Type B pancreatic cell (in vitro differentiated cells): ENCODE measurements at places on chromosomes 2 and 18. TPM values are rescaled to one million over a fixed set of nuclear protein-coding genes. Genes with fewer than 3 reads are reported as not detected.
A peak's percentile ranks its signal among the peaks of the same experiment; 100 is the strongest.

DNA sequence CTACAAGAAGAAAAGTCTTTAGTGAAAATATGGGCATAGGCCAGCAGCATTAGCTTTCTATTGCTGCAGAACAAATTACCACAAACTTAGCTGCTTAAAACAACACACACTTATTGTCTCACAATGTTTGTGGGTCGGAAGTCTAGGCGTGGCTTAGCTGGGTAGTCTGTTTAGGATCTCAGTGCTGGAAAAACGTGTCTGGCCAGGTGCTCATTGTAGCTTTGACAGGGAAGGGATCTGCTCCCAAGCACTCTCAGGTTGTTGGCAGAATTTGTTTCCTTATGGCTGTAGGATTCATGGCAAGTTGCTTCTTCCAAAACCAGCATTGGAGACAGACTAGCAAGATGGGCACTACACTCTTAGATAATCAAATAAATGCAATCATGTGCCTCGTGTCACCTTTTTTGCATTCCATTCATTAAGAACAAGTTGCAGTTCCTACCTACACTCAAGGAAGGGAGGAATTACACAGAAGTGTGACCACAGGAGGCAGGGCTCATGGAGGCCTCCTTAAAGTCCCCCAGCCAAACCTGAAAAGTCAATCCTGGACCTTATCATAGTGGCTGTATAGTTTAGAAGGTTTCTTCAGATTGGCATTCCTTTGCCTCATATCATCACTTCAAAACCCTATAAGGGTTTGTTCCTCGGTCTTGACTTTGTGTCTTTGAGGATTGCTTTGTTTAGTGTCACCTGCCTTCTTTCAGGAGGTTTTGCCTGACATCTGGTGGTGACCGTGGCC, 17.3 kb downstream of the MRPL30 start:
- peak overlapping the region; percentile 80 for H3K27ac ChIP-seq
- H3K36me3 ChIP-seq = peaks cover 23% of the 10 kb centered on the region
- no peaks in the 10 kb centered on the region for H3K4me1 ChIP-seq
- peak overlapping the region; percentile 17 for H3K4me3 ChIP-seq

GRCh38 chr2:2318949-2319348, 12.1 kb downstream of the MYT1L start:
- no peak for DNase-seq
- H3K27ac ChIP-seq = no peak overlapping the region
- H3K27me3 ChIP-seq = peaks cover 22% of the 10 kb centered on the region
- no peak overlapping the region for H3K4me3 ChIP-seq
- no peaks in the 10 kb centered on the region for H3K36me3 ChIP-seq
- no peaks in the 10 kb centered on the region for H3K4me1 ChIP-seq

- no peaks in the 10 kb centered on the region for H3K36me3 ChIP-seq
- peaks cover 7% of the 10 kb centered on the region for H3K27me3 ChIP-seq
- no peak for DNase-seq
- H3K4me3 ChIP-seq = no peak overlapping the region
- peaks cover 8% of the 10 kb centered on the region for H3K4me1 ChIP-seq
These were observed 102.0 kb upstream of the TMEM200C start for GRCh38 chr18:5997361-5997760.

DNA sequence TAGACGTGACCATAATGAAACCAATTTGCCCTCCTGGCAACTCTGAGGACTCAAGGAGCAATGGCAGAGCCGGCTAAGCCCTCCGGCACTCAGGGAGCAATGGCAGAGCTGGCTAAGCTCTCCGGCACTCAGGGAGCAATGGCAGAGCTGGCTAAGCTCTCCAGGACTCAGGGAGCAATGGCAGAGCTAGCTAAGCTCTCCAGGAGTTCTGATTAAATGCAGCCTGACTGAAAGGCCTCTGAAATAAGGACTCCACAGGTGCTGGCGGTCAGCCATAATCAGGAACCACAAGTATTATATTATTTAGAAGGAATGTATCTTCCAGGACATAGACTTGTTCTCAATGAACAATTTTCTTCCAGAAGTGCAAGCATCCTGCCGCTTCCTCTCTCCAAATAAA, 65.2 kb downstream of the C2orf76 start:
- no peaks in the 10 kb centered on the region for H3K36me3 ChIP-seq
- no peaks in the 10 kb centered on the region for H3K4me1 ChIP-seq
- no peak for DNase-seq
- H3K4me3 ChIP-seq = no peak overlapping the region
- no peaks in the 10 kb centered on the region for H3K27me3 ChIP-seq
- H3K27ac ChIP-seq = no peak overlapping the region

Gene NOSTRIN
- total RNA-seq = 2.4 and 2.5 TPM in 2 replicates

- DNase-seq = peak; percentile 71
- H3K4me3 ChIP-seq = peak overlapping the region; percentile 99
These were observed 748 bp downstream of the FMNL2 start for GRCh38 chr2:152335726-152336118.

- peaks cover 17% of the 10 kb centered on the region for H3K36me3 ChIP-seq
- no peaks in the 10 kb centered on the region for H3K4me1 ChIP-seq
- no peak for DNase-seq
These were observed 41.0 kb downstream of the DTNB start for GRCh38 chr2:25632396-25632795.

Gene RABL2A
- total RNA-seq = 30.7 and 47.0 TPM in 2 replicates

DNA sequence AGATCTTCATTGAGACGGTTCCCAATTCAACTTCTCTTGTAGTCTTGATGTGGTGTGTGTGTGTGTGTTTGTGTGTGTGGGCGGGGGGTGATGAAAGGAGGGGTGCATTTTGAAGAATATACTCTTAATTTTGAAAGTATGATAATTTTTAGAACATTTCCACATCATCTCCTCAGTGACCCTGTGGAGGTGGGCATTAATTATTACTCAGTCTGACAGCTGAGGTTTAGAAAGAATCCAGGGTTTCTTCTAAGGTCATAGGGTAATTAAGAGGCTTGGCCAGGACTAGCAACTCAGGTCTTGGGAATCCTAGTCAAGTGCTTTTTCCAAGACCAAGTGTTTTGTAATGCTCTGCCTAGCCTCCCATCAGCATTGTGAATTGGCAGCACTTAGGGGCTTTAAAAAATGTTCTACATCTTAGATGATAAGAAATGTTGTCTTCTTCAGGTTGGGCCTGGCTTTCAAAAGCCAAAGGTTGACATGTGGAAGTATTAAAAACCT, 100.5 kb downstream of the SPTBN1 start:
- no peaks in the 10 kb centered on the region for H3K27me3 ChIP-seq
- DNase-seq = no peak
- H3K36me3 ChIP-seq = no peaks in the 10 kb centered on the region

GRCh38 chr2:164069540-164069939, 333.7 kb upstream of the FIGN start:
- H3K4me3 ChIP-seq = no peak overlapping the region
- peaks cover 21% of the 10 kb centered on the region for H3K4me1 ChIP-seq
- H3K27me3 ChIP-seq = peaks cover 9% of the 10 kb centered on the region
- no peak overlapping the region for H3K27ac ChIP-seq
- no peaks in the 10 kb centered on the region for H3K36me3 ChIP-seq

Gene LCT
- total RNA-seq = 2.8 and 7.2 TPM in 2 replicates

Gene PLEK
- not detected in 2 replicates for total RNA-seq

GRCh38 chr2:188607501-188607900, 315.8 kb downstream of the GULP1 start:
- no peak for DNase-seq
- no peaks in the 10 kb centered on the region for H3K27me3 ChIP-seq
- no peak overlapping the region for H3K27ac ChIP-seq
- no peaks in the 10 kb centered on the region for H3K36me3 ChIP-seq
- no peak overlapping the region for H3K4me3 ChIP-seq
- peaks cover 14% of the 10 kb centered on the region for H3K4me1 ChIP-seq

DNA sequence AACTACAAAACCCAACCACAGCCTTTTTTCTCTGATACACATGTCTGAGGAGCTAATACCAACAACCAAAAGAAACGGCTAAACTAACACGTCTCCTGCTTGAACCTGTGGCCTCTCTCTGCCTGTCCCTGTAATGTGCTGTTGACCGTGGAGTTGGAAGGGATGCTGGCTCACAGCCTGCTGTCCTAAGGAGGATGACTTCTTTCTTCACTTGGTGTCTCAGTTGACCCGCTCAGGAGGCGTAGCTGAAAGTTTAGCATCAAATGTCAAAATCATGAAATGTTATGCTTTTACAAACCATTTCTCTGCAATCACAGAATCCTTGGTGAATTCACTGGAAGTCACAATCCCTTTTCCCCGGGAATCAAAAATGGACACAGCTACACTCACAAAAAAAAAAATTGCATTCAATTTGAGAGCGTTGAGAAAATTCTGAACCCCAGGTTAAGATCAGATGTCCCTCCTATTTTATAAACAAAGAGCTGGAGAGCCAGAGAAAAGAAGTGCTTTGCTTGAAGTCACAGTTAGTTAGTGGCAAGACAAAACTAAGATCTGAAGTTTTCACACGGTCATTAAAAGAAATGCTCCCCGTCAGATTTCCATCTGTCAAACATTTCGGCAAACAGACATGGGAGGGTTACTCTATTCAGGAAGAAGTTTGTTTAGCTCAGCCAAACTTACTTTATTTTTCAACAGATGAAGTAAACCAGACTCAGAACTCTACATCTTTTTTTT, 74.3 kb downstream of the IRS1 start:
- H3K27me3 ChIP-seq = no peaks in the 10 kb centered on the region
- H3K36me3 ChIP-seq = no peaks in the 10 kb centered on the region
- peak overlapping the region; percentile 78 for H3K27ac ChIP-seq
- H3K4me3 ChIP-seq = peak overlapping the region; percentile 46
- DNase-seq = no peak

- H3K27ac ChIP-seq = no peak overlapping the region
- H3K27me3 ChIP-seq = no peaks in the 10 kb centered on the region
- no peak overlapping the region for H3K4me3 ChIP-seq
- DNase-seq = no peak
These were observed 191.0 kb downstream of the ARL4C start for GRCh38 chr2:234305846-234306245.

- H3K36me3 ChIP-seq = peaks cover 4% of the 10 kb centered on the region
- peak overlapping the region; percentile 79 for H3K27ac ChIP-seq
- DNase-seq = no peak
- peaks cover 46% of the 10 kb centered on the region for H3K4me1 ChIP-seq
- peaks cover 9% of the 10 kb centered on the region for H3K27me3 ChIP-seq
- peak overlapping the region; percentile 90 for H3K4me3 ChIP-seq
These were observed 631 bp downstream of the GYPC start for GRCh38 chr2:126656431-126657147.

DNA sequence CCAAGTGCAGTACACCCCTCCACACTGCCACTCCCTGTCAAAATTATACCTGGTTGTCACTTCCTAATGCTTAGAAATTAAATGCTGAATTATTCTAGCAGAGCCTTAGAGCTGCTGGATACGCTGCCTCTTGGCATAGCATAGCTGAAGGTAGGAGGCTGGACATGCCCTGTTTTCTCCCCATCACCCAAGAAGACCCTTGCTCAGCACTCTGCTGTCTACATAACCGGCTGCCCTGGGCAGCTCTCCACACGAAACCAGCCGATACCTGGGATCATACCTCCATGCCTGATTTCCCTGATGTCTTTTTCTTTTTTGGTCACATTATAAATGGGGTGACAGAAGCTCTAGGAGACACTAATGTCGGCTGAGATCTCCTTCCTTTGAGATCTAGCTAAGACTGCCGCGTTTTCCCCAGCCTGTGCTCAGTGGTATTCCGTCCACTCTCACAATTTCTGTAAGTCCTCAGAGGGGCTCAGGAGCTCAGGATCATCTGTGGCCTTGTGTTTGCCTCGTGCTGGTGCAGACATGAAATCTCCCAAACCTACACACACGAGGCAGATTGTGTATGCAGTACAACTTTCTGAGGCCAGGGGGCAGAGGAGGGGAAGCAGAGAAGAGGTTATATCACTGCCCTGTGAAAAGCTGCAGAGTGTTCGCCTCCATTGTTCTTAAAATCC, 13.5 kb upstream of the ZAP70 start:
- no peaks in the 10 kb centered on the region for H3K27me3 ChIP-seq
- H3K27ac ChIP-seq = peak overlapping the region; percentile 63
- H3K36me3 ChIP-seq = no peaks in the 10 kb centered on the region

Gene CENPA
- total RNA-seq = 9.0 and 24.7 TPM in 2 replicates

GRCh38 chr2:217099561-217099960, 239.7 kb upstream of the TNP1 start:
- H3K27me3 ChIP-seq = peaks cover 8% of the 10 kb centered on the region
- H3K4me1 ChIP-seq = no peaks in the 10 kb centered on the region
- no peaks in the 10 kb centered on the region for H3K36me3 ChIP-seq
- DNase-seq = no peak

- no peak for DNase-seq
- no peak overlapping the region for H3K27ac ChIP-seq
- no peaks in the 10 kb centered on the region for H3K4me1 ChIP-seq
- no peaks in the 10 kb centered on the region for H3K27me3 ChIP-seq
These were observed 14.9 kb downstream of the TYW5 start for GRCh38 chr2:199940373-199940772.

- H3K27ac ChIP-seq = no peak overlapping the region
- H3K27me3 ChIP-seq = no peaks in the 10 kb centered on the region
- no peak for DNase-seq
- no peaks in the 10 kb centered on the region for H3K4me1 ChIP-seq
These were observed 8.4 kb upstream of the CABYR start for GRCh38 chr18:24130494-24130893.

- no peak overlapping the region for H3K27ac ChIP-seq
- no peak for DNase-seq
- H3K4me3 ChIP-seq = no peak overlapping the region
These were observed 37.9 kb downstream of the SEMA4F start for GRCh38 chr2:74691929-74692328.

Gene REG3A
- total RNA-seq = 0.95 and 4.0 TPM in 2 replicates

Gene SAG
- total RNA-seq = 0.43 TPM in 1 of 2 replicates, not detected in the other

DNA sequence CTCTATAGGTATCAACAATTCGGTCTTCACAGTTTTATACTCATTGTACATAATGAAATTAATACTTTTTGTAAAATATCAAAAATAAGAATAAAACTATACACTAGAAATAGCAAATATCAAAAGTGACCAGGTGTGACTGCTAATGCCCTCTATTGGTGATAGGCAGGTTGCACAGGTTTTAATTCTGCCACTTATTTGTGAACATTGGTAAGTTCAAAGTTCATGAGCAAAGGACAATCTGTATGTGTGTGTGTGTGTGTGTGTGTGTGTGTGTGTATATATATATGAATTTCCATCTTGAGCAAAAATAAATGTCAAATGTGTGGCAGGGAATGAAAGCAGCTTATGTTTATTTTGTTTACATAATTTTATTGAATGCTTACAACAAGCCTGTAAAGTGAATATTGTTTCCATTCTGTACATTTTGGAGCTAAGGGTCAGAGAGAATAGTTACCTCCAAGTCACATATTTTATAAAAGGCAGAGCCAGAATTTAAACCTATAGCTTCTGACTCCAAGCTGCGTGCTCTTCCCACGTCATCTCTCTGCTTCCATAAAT, 537.4 kb downstream of the CPS1 start:
- H3K27ac ChIP-seq = no peak overlapping the region
- no peaks in the 10 kb centered on the region for H3K27me3 ChIP-seq
- no peaks in the 10 kb centered on the region for H3K36me3 ChIP-seq
- no peak for DNase-seq
- H3K4me3 ChIP-seq = no peak overlapping the region

Gene COL3A1
- 282 and 1,124 TPM in 2 replicates for total RNA-seq

- no peak overlapping the region for H3K27ac ChIP-seq
- H3K36me3 ChIP-seq = no peaks in the 10 kb centered on the region
- peaks cover 18% of the 10 kb centered on the region for H3K4me1 ChIP-seq
- no peak for DNase-seq
These were observed 64.4 kb downstream of the IL1R2 start for GRCh38 chr2:102056079-102056581.
